ENCODE measurements at places on chromosomes 1 and 21.

DNA sequence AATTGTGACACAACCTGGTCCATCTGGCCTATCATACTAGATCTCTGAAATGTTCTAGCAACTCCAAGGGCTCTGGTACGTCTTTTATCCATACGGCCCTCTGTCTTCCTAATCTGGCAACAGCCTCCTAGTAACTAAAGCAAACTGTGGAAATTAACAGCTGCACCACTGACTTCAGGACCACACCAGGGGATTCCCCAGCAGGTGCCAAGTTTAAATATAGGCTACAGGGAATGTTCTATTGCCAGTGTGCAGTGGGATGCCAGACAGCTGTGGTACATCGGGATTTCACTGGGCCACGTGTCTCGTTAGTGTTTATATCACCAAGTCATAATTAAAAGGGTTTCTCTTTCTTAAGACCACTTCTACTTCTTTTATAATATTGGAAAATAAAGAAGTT, 94.3 kb downstream of the RGS2 start:
- H3K27ac ChIP-seq = no peak overlapping the region
- H3K4me3 ChIP-seq = no peak overlapping the region
- DNase-seq = no peak
- H3K27me3 ChIP-seq = no peaks in the 10 kb centered on the region

- DNase-seq = no peak
- no peaks in the 10 kb centered on the region for H3K4me1 ChIP-seq
- H3K27me3 ChIP-seq = no peaks in the 10 kb centered on the region
Measured at GRCh38 chr1:180281490-180281889, 51.4 kb downstream of the LHX4 start.

GRCh38 chr1:111236379-111236778, 8.9 kb downstream of the CHI3L2 start:
- peaks cover 16% of the 10 kb centered on the region for H3K4me1 ChIP-seq
- H3K27ac ChIP-seq = no peak overlapping the region
- H3K36me3 ChIP-seq = no peaks in the 10 kb centered on the region
- no peak overlapping the region for H3K4me3 ChIP-seq

- H3K4me3 ChIP-seq = no peak overlapping the region
- no peaks in the 10 kb centered on the region for H3K27me3 ChIP-seq
- H3K36me3 ChIP-seq = no peaks in the 10 kb centered on the region
- no peak overlapping the region for H3K27ac ChIP-seq
- DNase-seq = no peak
Measured at GRCh38 chr1:174946031-174946430, 53.7 kb upstream of the CACYBP start.

DNA sequence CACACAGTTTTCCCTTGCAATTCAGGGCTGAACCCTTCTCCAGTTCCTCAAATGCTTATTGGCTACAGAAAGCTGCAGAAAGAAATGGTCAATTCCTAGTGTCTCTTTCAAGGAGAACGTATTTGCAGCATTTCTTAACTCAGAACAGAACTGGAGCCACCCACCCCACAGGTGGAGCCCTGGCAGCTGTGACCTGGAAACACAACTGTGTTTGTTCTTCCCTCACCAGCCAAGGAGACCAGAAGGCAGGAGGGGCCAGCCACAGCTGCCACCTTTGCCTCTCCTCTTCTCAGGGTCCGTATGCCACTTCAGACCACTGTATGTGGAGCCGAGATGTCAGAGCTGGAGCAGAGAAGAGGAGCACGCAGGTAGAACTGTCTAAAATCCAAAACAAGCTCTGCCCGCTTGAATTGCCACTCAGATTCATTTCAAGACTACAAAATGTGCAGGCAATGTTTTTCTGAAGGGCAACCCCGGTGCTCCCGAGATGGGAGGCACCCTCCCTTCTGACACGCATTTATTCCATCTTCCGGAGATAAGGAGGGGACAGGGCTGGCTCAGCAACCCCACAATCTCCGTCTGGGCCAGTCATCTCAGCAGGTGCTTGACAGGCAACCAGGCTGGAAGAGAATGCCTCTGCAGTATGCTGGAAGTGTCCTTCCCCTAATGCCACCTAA, 16.7 kb downstream of the CD247 start:
- H3K4me3 ChIP-seq = no peak overlapping the region
- DNase-seq = no peak
- no peaks in the 10 kb centered on the region for H3K36me3 ChIP-seq
- H3K27me3 ChIP-seq = peaks cover 57% of the 10 kb centered on the region

Data from GM23248 (cell line).